ENCODE measurements at places on chromosomes 4 and X.

- DNase-seq, result no peak
These were observed 36.0 kb downstream of the AWAT2 start for GRCh38 chrX:70013466-70014381.

- DNase-seq, result no peak
These were observed 236.2 kb downstream of the EVC2 start for GRCh38 chr4:5472160-5472591.

GRCh38 chr4:152516156-152516555 lies 19.7 kb downstream of the FBXW7 start:
- peak; percentile 30 for DNase-seq

- DNase-seq, result peak; percentile 1
These were observed 763.0 kb downstream of the DMD start for GRCh38 chrX:32448320-32448719.

DNA sequence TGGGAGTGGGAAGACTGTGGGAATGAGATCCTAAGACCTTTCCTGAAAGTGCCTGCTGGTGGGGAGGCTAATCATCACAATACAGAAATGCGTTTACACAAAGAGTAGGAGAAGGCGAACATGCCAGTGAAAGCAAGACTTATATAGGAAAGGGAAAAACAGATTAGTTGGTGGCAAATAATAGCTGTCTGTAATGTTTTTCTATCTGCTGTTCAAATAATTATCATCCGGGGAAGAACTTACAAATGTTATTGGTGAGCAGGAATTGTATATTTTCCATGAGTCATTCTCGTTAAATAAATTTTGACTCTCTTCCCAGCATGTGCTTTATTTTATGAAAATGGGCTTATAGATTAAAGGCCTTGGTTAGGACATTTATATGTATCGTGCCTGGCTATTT lies 196.5 kb downstream of the ARHGAP10 start:
- DNase-seq, result no peak

- DNase-seq, result peak; percentile 48
These were observed 30.7 kb upstream of the SMARCA5 start for GRCh38 chr4:143482840-143483239.

DNA sequence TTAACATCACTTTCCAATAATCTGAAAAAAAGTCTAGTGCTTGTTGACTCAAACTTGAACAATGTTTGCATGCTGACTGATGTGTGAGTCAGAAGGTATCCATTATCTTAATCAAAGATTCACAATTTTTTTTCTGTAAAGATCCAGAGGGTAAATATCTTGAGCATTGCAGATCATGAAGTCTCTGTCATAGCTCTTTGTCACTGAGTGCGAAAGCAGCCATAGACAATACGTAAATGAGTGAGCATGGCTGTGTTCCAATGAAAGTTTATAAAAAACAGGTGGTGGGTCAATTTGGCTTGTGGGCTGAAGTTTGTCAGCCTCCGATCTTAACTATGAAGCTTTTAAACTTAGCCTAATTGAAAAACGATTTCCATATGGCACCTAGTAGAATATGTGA lies 37.7 kb downstream of the NHS start:
- no peak for DNase-seq

DNA sequence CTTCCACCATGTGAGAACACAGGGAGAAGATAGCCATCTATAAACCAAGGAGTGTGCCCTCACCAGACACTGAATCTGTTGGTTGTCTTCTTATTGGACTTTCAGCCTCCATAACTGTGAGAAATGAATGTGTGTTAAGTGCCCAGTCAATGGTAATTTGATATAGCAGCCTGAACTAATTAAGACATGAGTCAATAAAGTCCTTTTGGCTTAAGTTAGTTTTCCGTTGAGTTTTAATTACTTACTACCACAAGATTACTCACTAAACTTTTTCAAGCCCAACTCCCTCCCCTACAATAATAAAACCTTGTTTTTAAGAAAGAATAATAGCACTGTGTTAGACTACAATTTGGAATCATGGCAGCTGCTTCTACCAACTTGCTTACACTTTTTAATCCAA lies 324.2 kb downstream of the PCDH19 start:
- no peak for DNase-seq

DNA sequence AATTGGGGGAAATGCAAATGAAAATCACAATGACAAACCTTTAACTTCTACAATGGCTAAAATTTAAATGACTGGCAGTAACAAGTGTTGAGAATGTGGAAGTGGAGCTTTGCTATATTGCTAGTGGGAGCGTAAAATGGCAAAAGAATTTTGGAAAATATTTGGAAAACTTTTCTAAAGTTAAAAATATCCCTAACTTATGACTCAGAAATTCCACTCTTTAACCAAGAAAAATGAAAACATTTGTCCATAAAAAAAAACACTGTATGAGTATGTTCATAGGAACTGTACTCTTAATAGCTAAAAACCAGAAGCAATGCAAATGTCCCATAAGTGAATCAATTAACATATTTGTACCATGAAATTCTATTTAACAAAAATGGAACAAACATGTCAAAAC lies 3.6 kb downstream of the TBCK start:
- no peak for DNase-seq

DNA sequence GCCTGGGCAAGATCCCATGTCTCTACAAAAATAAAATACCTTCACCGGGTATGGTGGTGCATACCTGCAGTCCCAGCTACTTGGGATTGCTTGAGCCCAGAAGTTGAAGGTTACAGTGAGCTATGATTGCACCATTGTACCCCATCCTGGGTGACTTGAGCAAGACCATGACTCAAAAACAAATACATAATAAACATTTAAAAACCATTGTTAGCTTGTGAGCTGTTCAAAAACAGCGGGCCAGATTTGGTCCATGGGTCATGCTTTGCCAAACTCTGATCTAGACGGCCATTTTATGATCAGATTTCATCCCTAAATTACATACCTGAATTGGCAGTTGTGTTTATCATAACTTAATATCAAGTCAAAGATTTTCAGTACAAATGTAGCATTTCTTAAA lies 76.0 kb upstream of the GPM6B start:
- no peak for DNase-seq

GRCh38 chrX:134761788-134762187 lies 103.5 kb upstream of the PLAC1 start:
- DNase-seq, result peak; percentile 36

DNA sequence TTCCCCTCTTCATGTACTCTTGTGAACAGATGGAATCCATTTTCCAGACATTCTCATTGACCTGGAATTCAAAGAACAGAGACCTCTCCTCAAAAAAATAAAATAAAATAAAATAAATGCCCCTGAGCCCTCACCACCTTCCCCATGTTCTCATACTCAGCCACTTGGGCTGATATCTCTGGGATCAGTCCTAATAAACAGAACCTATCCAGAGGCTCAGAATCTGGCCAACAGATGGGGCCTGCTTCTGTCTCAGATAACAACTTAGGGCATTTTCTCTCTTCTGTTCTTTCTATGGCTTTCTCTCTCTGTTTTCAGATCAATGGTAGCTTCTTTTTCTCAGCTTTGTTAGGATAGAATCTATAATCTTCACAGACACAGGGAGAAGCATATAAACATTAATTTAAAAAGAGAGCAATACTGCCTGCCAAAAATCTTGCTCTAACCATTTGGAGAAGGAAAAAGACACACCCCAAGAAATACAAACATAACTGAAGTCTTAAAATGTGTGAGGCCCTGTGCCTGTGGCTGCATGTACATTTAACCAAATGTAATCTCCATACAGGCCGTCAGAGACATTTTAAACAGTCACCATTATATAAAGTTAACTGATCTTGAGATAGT lies 907.1 kb downstream of the FAT4 start:
- no peak for DNase-seq

DNA sequence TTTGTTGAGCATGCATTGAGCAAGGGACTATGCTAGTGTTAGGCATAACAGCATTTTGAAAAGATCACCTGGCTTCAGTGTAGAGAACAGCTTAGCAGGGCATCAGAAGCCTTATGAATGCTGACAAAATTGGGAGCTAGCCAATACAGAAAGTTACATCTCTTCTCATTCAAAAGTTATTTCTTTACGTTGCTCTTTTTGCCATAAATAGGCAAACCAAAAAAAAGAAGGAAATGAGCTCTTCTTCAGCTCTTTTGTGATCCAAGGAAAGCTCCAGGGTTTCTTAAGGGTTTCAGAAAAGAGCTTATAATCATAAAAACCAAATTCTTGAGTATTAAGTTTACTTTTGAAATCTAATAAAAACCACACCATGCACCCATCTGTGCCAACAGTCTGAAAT lies 35.2 kb upstream of the LNX1 start:
- DNase-seq, result no peak

- DNase-seq, result peak; percentile 82
These were observed 97.1 kb downstream of the MRPL1 start for GRCh38 chr4:77959566-77960338.

GRCh38 chr4:40525752-40526598 lies 103.7 kb downstream of the RBM47 start:
- DNase-seq, result peak; percentile 57

GRCh38 chrX:116345958-116346357 lies 90.4 kb upstream of the SLC6A14 start:
- no peak for DNase-seq

GRCh38 chr4:75391489-75392166 lies 122.6 kb downstream of the RCHY1 start:
- DNase-seq, result peak; percentile 6

DNA sequence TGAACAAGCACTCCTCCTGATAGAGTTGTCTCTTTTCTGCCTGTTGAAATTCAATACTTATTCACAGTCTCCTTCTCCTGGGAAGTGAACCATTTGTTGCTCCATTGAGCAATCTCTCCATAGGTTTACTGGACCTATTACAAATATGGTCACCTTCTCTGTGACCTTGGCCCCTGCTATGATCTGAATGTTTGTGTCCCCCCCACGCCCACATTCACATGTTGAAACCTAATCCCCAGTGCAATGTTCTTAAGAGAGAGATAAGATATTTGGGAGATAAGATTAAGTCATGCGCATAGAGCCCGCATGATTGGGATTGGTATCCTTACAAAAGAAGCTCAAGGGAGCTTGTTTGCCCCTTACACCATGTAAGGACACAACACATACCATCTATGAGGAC lies 54.1 kb upstream of the GABRE start:
- DNase-seq, result no peak

DNA sequence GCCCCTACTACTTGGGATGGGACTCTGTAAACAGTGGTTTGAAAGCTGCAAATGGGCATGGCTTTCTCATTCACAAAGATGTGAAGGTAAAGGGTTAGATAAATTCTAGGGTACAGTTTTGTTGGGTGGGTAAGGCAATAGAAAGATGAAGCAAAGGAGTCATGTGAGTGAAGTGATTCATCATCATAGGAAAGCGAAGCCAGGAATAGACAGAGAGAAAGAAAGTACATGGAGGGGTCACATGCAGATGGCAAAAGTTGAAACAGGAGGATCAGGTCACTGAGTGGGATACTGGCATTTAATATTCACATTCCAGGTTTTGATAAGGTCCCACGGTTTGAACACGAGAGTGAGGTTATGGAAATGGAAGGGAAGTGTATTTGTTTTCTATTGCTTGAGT lies 8.2 kb upstream of the ABCG2 start:
- no peak for DNase-seq

- DNase-seq, result no peak
These were observed 1074.1 kb upstream of the SLIT2 start for GRCh38 chr4:19177616-19178015.

DNA sequence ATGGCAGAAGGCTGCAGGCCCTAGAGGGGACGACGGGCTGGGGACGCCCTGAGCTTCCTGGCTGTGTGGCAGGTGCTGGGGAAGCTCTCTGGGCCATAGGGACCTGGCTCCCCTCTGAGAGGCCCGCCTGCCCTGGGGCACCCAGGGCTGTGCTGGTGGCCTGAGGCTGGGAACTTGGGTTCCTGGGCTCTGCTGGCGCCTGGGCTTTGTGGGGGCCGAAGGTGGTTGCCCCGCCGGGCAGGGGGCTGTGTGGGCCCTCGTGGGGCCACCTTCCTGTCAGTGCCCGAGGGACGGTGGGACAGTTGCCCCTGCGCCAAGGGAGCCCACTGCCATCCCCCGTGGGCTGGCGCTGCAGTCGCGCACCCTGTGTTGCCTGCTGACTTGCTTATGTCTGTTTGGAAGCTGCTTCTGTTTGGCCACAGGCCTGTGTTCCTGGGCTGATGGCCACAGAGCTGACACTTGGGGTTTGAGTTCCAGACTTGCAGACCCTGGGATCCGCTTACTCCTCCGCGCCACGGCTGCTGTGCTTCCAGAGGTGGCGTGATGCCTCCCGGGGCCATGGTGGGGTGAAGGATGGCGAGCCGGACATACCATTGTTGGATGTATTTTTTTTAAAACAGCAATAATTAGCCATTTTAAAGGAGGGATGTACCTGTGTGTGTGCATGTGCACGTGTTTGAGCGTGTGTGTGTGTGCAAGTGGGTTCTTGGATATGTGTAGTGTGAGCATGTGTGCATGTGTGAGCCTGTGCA lies 8.5 kb downstream of the NAT8L start:
- DNase-seq, result no peak

- DNase-seq, result no peak
These were observed 21.4 kb upstream of the ZNF827 start for GRCh38 chr4:145960012-145960411.

- no peak for DNase-seq
These were observed 12.3 kb downstream of the LRP2BP start for GRCh38 chr4:185383451-185383850.

DNA sequence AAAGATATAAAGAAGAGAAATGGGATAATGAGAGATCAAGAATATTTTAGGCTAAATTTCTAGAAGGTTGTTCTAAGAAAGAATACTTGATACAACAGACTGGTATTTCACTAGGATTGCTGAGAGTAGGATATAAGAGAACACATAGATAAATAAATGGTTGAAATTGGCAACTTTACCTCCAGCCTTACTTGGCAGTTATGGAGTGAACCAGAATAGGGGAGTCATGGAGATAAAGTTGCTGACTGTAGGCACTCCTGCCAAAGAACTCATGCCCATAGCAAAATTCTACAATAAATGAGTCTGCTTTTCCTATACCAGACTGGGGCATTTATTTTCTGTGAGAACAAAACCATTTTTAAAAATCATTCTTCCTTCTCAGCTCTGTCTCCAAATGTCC lies 26.4 kb upstream of the MMRN1 start:
- no peak for DNase-seq

GRCh38 chr4:108107729-108108382 lies 60.9 kb downstream of the LEF1 start:
- DNase-seq, result no peak

GRCh38 chr4:139658185-139658584 lies 7.4 kb upstream of the MGST2 start:
- DNase-seq, result peak; percentile 43

DNA sequence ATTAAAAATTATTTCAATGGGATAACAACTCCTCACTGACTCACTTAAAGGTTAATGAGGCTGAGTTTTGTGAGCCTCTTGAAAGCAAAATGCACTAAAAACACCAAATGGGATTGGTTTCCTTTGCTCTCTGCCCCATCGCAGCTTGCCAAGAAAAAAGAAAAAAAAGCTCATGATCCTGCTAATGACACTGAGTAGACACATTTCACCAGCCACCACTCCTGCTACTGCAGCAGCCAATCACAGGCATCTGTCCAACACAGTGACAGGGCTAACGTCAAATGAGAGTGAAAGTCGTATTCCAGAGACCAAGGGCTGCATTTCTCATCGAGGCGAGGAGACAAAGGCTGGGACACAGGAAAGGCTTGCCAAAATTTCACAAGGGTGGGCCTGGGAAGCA lies 5.2 kb downstream of the APBB2 start:
- DNase-seq, result no peak

- no peak for DNase-seq
These were observed 404.8 kb downstream of the NLGN4X start for GRCh38 chrX:5823903-5824302.
